A549 treated with CORT108297 at 1 μM for 4 hours (cell line): ENCODE measurements at places on chromosomes 6 and 20. TPM values are rescaled to one million over a fixed set of nuclear protein-coding genes. Genes with fewer than 3 reads are reported as not detected.

The LAMA4 gene
- 1.5 to 2.0 TPM (median 1.7 TPM) in 5 replicates for total RNA-seq

The SLC32A1 gene
- not detected in 5 replicates for total RNA-seq

The IL17A gene
- total RNA-seq: not detected in 5 replicates

The MAFB gene
- 0.07 to 0.13 TPM (median 0.09 TPM) in 4 of 5 replicates, not detected in the other for total RNA-seq

The LPA gene
- total RNA-seq: 0.01 to 0.06 TPM (median 0.02 TPM) in 3 of 5 replicates, not detected in the others

The PSMB8 gene
- total RNA-seq: 20.3 to 22.9 TPM (median 21.4 TPM) in 5 replicates

The CDH26 gene
- total RNA-seq: 0.07 to 0.14 TPM (median 0.11 TPM) in 3 of 5 replicates, not detected in the others

The GGTLC1 gene
- not detected in 5 replicates for total RNA-seq

The GGT7 gene
- total RNA-seq: 5.6 to 8.2 TPM (median 7.5 TPM) in 5 replicates

The APOBEC2 gene
- not detected in 5 replicates for total RNA-seq

The SLC17A3 gene
- total RNA-seq: 0.86 to 1.2 TPM (median 0.99 TPM) in 5 replicates

The BCKDHB gene
- total RNA-seq: 4.8 to 6.8 TPM (median 5.4 TPM) in 5 replicates

The ADTRP gene
- 0.27 to 0.53 TPM (median 0.36 TPM) in 5 replicates for total RNA-seq

The GPX5 gene
- not detected in 5 replicates for total RNA-seq

The CLIC5 gene
- not detected in 5 replicates for total RNA-seq

The SLPI gene
- total RNA-seq: 8.0 to 15.4 TPM (median 10.5 TPM) in 5 replicates

The SLC17A5 gene
- 10.1 to 11.6 TPM (median 11.0 TPM) in 5 replicates for total RNA-seq

The MPIG6B gene
- total RNA-seq: not detected in 5 replicates

The STMND1 gene
- not detected in 5 replicates for total RNA-seq

The WRNIP1 gene
- total RNA-seq: 36.3 to 42.4 TPM (median 40.1 TPM) in 5 replicates

The ENPP3 gene
- total RNA-seq: not detected in 5 replicates

The DNMT3B gene
- 3.8 to 5.6 TPM (median 4.6 TPM) in 5 replicates for total RNA-seq

The SUN5 gene
- total RNA-seq: not detected in 5 replicates

The TMEM14C gene
- 148 to 182 TPM (median 158 TPM) in 5 replicates for total RNA-seq

The CFB gene
- total RNA-seq: 1.5 to 3.3 TPM (median 2.4 TPM) in 5 replicates

The GABBR1 gene
- 3.9 to 7.9 TPM (median 6.2 TPM) in 5 replicates for total RNA-seq

The BFSP1 gene
- total RNA-seq: 4.0 to 4.4 TPM (median 4.1 TPM) in 5 replicates

The MYCT1 gene
- 0.03 to 0.14 TPM (median 0.03 TPM) in 5 replicates for total RNA-seq

The OPN5 gene
- not detected in 5 replicates for total RNA-seq

The ERMARD gene
- total RNA-seq: 5.9 to 7.9 TPM (median 7.1 TPM) in 5 replicates

The TRAM2 gene
- total RNA-seq: 23.1 to 30.0 TPM (median 26.2 TPM) in 5 replicates

The TNF gene
- total RNA-seq: 0.06 to 0.36 TPM (median 0.09 TPM) in 4 of 5 replicates, not detected in the other

The SLC26A8 gene
- not detected in 5 replicates for total RNA-seq

The UBD gene
- 0.46 to 0.99 TPM (median 0.64 TPM) in 5 replicates for total RNA-seq

The PAX1 gene
- total RNA-seq: 0.03 to 0.10 TPM (median 0.05 TPM) in 3 of 5 replicates, not detected in the others

The MYB gene
- total RNA-seq: 0.49 to 1.1 TPM (median 0.89 TPM) in 5 replicates

The NXT1 gene
- total RNA-seq: 58.6 to 76.9 TPM (median 69.9 TPM) in 5 replicates

The PROKR2 gene
- total RNA-seq: not detected in 5 replicates

The SEL1L2 gene
- not detected in 5 replicates for total RNA-seq

The ANKRD66 gene
- total RNA-seq: not detected in 5 replicates

The SLA2 gene
- total RNA-seq: not detected in 5 replicates

The FILIP1 gene
- 0.18 to 0.53 TPM (median 0.32 TPM) in 5 replicates for total RNA-seq

The HLA-DQA2 gene
- total RNA-seq: not detected in 5 replicates

The TP53TG5 gene
- total RNA-seq: not detected in 5 replicates

The CAGE1 gene
- 0.03 TPM in 2 of 5 replicates, not detected in the others for total RNA-seq

The CST9 gene
- not detected in 5 replicates for total RNA-seq
